NCI-H748 treated with DMSO at 0.1 percent for 48 hours (cell line): ENCODE measurements at places on chromosomes 16 and 17.

DNA sequence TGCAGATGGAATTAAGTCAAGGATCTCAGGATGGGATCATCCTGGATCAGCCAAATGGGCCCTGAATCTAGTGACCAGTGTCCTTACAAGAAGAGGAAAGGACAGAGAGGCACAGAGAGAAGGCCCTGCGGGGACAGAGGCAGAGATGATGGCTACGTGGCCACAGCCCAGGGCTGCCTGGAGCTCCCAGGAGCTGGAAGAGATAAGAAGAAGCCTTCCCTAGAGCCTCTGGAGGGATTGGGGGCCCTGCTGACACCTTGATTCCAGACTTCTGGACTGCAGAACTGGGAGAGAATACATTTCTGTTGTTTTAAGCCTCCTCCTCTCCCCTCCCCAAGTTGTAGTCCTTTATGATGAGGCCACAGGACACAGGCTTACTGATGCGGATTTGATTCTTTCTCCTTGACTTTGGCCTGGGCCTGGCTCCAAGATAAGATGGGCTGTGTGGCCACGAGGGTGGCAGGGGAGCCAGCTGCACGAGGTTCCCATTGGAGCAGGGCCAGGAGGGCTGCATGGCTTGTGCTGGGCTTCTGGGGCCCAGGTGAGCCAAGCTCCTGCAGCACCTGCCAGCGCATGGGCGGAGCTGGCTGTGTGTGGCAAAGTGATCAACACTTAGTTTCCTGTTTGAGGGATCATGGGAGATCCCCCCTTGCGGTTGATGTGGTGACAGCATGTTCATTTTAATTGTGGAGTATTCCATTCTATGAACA lies 146.1 kb downstream of the IRF8 start:
- no peak for DNase-seq

- no peak for DNase-seq
These were observed 500 bp downstream of the COX6A2 start for GRCh38 chr16:31427441-31428278.

DNA sequence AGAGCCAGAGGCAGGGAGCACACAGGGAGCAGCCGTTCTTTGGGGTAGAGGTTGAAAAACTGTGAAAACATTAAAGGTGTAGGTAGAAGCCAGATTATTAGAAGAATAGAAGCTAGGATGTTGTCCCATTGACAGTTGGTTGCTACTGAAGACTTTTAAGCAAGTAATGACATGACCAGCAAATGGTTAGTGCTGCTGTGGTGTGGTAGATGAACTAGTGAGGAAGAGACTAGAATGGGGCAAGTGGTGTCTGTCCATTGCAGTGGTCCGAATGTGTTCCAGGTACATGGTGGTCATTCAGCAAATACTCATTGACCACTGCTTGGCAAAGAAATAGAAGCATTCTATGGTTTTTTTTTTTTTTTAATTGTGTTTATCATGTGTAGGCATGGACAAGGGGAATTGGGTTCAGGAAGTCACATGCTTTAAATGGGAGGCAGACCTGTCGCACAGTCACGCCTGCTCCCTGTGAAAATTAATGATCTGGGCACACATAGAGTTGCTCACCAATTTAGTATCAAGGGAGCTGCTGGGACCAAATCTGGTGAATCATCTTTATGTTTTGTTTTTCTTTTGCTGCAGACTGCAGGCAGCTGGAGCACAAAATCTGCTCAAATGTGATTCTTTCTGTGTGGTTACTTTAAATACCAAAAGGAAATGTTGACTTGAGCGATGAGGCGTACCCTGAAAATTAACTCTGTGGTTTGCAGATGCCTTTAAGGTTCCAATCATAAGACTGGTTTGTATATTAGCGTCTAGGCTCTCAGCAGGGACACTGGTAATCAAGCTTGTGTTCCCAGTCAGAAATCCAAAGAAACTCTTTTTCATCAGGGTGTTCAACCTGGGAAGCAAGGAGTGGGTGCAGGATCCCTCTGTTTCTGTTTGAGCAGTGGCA lies 30.7 kb downstream of the YPEL2 start:
- DNase-seq, result no peak

DNA sequence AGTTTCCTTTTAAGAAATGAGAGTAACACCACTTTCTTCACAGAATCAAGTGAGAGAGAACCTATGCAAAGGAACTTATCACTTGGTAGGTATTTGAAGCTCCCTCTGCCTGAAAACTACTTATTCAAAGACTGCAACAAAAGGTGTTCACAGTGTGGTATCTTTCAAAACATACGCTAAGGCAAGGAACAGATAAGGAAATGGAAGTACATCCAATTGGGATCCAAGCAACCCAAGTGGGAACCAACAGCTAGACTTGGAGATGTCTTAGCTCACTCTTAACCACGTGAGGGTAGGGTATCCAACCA lies 431 bp upstream of the PPM1E start:
- DNase-seq, result no peak

DNA sequence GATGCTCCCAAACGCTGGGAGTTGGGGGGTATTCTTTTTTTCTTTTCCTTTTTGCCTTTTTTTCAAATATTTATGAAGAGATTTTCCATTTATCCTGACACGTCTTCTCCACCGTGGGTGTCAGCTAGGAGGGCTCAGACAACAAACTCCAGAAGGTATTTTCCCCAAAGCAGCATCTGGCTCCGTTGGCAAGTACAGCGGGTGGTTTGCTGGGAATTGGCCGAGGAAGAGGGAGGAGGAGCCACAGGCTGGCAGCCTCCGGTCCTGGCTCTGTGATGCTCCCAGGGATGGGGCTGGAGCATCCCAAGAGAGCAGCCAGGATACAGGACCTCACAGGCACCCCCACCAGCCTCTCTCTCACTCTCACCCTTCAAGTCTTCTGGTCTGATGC lies 10.9 kb upstream of the CACNG4 start:
- no peak for DNase-seq
